ENCODE measurements at places on chromosomes 3 and 15.

DNA sequence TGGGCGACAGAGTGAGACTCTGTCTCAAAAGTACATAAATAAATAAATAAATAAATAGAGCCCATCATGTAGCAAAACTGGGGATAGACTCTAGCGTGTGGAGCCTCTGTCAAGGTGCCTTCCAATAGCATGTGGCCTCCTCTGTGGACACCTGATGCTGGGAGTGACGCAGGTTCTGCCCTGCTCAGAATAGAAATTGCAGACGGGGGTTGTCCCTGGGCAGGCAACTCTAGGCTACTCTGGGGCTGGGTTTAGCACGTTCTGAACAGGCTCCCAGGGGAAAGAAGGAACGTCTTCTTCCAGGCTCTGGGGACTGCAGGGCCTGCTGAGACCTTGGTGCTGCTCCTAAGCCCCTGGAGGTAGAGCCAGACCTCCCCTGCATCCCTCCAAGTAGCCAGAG is 65.3 kb downstream of the EPHB3 start:
- no peak for ATAC-seq

DNA sequence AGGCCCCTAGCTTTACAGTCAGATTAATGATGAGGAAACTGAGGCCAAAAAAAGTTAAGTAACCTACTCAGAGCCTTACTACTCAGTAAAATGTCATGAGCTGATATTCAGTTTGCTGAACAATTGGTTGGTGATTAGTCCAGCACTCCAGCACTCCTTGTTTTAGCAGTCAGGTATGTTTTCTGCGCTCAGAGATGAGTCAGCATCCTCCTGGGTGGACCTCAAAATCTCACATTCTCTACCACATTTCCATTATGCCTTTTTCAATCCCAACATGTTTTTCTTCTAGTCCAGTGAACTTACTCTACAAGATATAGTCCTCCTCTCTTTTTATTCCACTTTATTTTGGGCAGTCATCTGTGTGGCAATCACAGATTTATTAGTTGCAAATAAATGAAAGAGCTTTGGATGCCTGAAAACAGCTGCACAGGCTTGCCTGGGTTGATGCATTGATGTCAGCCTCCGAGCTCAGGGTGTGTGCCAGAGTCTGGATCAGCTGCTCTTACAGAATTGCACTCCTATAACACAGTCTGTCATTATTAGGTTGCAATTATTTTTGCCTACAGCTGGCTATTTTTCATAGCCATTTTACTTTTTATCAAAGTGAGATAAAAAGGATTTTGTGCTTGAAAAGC is 133.2 kb downstream of the ARPP21 start:
- no peak for ATAC-seq

- no peak for ATAC-seq
Measured at GRCh38 chr15:101810876-101811275, 1.1 kb upstream of the OR4F15 start.

GRCh38 chr3:112568642-112569041 is 6.8 kb downstream of the SLC35A5 start:
- ATAC-seq: no peak

DNA sequence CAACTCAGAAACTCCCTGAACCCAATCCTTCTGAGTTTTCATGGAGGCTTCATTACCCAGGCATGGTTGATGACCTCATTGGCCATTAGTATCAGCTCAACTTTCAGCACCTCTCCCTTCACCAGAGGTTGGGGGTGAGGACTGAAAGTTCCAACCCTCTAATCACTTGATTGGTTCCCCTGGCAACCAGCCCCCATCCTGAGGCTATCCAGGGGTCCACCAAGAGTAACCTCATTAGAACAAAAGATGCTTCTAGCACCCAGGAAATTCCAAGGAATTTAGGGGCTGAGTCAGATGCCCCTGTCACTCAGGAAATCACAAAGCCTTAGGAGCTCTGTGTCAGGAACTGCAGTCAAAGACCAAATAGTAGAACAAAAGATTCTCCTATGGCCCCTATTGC is 43.8 kb downstream of the ADAMTSL3 start:
- ATAC-seq: no peak

DNA sequence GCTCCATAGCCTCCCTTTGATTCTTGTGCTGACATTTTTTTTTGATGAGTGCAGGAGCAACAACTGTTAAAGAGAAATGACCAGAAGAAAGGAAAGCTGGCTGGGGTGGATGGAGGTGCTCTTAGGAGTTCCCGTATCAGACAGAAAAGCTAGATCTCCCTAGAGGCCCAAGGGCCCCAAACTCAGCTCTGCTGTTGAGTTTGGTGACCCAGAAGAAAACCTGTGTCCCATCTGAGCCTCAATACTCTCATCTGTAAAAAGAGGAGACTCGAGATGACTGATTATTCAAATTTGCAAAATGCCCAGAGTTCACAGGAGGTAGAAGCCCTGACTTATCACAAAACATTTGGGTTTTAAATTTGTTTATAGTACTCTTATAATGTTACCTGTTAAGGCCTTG is 142.4 kb downstream of the TIGIT start:
- ATAC-seq: no peak

DNA sequence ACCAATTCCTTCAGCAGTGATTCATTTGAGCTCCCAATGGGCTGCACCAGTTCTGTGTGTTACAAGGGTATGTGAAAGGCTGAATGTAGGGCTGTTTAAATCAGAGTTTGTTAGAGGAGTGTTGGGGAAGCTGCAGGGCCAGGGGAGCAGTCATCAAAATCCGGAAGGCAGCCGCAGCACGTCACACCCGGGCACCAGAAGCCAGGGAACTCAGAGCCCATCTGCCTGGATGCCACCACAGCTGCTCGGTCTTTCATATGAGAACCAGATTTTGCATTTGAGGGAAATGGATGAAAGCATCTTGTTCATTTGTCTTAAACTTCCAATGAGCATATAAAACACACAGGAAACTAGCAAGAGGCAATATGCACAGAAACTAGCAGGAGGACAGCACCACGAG is 24.2 kb upstream of the NEO1 start:
- no peak for ATAC-seq

DNA sequence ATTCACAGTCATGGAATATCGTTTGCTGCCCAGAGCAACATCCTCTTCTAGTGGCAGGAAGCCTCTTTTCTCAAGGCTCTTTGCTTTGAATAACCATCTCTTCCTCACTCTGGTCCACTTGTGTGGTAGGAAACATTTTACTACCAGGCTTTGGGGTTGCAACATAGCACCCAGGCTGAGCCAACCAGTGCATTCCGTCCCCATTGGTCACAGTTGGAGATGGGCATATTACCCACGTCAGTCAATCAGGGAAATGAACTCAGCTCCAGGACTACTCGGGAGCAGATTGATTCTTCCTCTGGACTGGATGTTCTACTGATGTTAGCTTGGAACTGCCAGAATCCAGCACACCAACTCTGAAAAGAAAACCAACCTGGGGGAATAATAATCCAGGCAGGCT is 4.2 kb upstream of the PEX5L start:
- no peak for ATAC-seq

- no peak for ATAC-seq
Measured at GRCh38 chr3:29140666-29141065, 140.2 kb upstream of the RBMS3 start.

- no peak for ATAC-seq
Measured at GRCh38 chr3:100226712-100227429, 33.9 kb upstream of the TBC1D23 start.
